Fibroblast of gingiva (primary cell): ENCODE measurements at places on chromosomes 12 and 14.
A peak's percentile ranks its signal among the peaks of the same experiment; 100 is the strongest.

- DNase-seq, result no peak
Observed at GRCh38 chr14:52352061-52352491, 38.0 kb downstream of the PTGER2 start.

GRCh38 chr14:61147381-61147821 is 133.7 kb downstream of the TMEM30B start:
- peak; percentile 62 for DNase-seq

- DNase-seq, result no peak
Observed at GRCh38 chr14:74555476-74556050, 56.5 kb downstream of the LTBP2 start.

GRCh38 chr14:30362369-30363218 is 196.4 kb upstream of the G2E3 start:
- no peak for DNase-seq

- peak; percentile 19 for DNase-seq
Observed at GRCh38 chr12:71312768-71313403, 126.7 kb upstream of the LGR5 start.

DNA sequence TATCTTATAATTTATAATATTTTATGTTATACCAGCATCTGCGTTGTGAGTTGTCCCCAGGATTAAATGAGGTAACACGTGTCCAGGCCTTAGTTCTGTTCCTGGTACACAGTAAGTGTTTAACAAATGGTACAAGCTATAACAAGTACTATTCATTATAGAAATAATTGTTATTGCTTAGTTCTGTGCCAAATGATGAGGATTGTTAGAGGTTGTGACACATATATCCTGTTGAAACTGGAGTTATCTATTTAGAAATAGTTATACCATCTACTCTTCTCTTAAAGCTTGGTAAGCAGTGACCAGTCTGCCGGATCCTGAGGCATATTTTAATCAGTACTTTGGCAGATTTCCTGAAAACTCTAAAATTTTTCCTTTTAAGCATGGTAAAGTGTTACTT is 1066.5 kb downstream of the TMTC2 start:
- DNase-seq, result no peak

GRCh38 chr12:61138415-61138759 is 1121.8 kb upstream of the USP15 start:
- no peak for DNase-seq

- peak; percentile 50 for DNase-seq
Observed at GRCh38 chr14:74616507-74616906, 4.5 kb upstream of the LTBP2 start.

- no peak for DNase-seq
Observed at GRCh38 chr14:32259368-32260013, 56.4 kb upstream of the RNU6-8 start.

GRCh38 chr12:113082486-113083148 is 26.1 kb downstream of the DTX1 start:
- no peak for DNase-seq

DNA sequence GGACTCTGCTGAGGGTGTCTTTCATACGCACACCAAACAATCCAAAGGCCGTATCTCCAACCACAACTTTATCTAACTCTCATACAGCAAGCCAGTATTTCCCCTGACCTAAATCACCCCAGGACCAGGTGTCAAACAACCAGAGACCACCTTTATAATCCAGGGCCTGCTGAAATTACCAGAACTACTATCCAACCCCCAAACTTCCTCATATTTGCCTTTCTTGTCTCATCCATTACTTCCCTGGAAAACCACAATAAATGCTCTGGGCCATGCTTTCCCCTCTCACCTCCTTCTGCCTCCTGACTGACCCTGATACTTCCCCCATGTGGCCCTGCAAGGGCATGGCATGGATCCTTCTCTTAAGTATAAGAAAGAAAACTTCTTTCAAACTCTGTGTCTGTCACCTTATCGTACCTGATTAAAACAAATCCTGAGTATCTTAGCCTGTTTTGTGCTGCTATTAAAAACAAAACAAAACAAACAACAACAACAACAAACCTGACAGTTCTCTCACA is 44.7 kb upstream of the CRACR2A start:
- DNase-seq, result no peak

- no peak for DNase-seq
Observed at GRCh38 chr12:71223139-71223538, 65.3 kb upstream of the TSPAN8 start.

GRCh38 chr12:13071305-13072280 is 27.4 kb downstream of the FAM234B start:
- no peak for DNase-seq

- peak; percentile 92 for DNase-seq
Observed at GRCh38 chr12:94305130-94305957, 154.3 kb downstream of the CEP83 start.

GRCh38 chr12:104057771-104058197 is 6.5 kb upstream of the HCFC2 start:
- no peak for DNase-seq

GRCh38 chr12:129657179-129657578 is 246.6 kb downstream of the TMEM132D start:
- no peak for DNase-seq

GRCh38 chr12:113461666-113462065 is 10.0 kb downstream of the LHX5 start:
- no peak for DNase-seq

GRCh38 chr12:58895053-58895452 is 25.3 kb downstream of the LRIG3 start:
- no peak for DNase-seq

DNA sequence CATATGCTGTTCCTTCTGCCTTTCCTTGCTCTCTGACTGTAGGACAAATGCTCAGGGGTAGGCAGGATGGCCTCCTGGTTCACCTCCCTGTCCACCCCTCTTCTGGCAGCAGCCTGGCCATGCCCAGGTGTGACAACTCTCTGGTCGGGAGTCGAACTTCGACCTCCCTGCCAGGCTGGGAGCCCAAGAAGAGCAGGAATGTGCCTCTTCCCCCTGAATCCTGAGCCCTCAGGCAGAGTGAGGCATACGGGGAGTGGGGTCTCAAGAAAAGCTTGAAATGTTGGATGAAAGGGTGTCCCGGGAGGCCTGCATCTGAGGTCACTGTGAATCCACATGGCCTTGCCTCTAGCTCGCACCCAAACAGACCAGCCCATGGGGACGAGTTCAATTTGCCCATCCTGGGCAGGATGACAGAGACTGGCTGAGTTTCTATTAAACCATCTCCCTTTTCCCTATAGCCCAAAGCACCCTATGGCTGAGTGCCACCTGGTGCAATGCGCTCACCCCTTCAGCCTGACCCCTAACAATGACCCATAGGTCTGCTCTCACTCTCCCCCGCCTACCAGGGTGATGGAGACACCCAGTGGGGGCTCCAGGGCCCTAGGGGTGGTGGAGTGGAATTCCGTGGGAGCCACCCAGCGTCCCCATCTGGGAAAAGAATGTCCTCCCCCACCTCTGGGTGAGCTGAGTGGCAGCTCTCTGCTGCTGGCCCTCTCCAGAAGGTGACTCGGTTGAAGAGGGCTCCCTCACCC is 52.9 kb upstream of the DIO3 start:
- no peak for DNase-seq

- no peak for DNase-seq
Observed at GRCh38 chr14:60287452-60287851, 38.4 kb downstream of the PPM1A start.

DNA sequence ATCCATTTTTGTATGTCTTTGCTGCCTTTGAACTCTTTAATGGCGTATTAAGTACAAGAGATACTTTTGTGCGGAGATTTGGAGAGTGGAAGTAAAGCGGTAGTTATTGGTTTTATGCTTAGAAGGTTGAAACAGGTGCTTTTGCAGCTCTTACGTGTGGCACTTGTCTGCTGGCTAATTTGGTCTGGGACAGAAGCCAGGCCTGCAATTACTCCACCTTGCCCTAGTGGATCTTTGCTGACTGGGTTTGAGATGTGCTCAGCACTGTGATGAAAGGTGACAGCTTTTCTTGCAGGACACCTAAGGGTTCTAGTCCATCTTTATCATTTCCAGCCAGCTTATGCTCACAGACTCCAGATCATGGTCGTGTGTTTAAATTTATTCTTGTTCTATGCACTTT is 252.5 kb downstream of the RPL10L start:
- no peak for DNase-seq

- no peak for DNase-seq
Observed at GRCh38 chr12:100395811-100396210, 38.9 kb downstream of the SLC17A8 start.

GRCh38 chr12:4039931-4040330 is 166.7 kb upstream of the PARP11 start:
- DNase-seq, result no peak

DNA sequence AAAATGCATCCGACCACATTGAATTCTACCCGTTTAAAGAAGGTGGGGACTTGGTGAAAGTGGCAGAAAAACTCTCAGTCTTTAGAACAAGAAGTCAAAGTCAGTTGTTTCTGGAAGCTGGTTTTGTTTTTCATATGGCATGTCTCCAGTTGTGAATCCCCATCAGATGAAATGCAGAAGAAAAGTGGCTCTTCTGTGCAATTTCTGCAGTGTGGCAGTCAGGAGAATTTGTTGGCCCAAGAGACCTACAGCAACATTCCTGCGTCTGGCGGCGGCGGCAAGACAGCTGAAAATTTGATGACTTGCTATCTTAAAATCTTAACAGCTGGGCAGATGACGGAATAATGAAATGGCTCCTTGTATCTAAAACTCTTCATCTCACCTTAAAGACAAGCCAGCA is 201.5 kb downstream of the FOXN3 start:
- DNase-seq, result peak; percentile 34

GRCh38 chr14:38038986-38039385 is 168.7 kb upstream of the SSTR1 start:
- no peak for DNase-seq

DNA sequence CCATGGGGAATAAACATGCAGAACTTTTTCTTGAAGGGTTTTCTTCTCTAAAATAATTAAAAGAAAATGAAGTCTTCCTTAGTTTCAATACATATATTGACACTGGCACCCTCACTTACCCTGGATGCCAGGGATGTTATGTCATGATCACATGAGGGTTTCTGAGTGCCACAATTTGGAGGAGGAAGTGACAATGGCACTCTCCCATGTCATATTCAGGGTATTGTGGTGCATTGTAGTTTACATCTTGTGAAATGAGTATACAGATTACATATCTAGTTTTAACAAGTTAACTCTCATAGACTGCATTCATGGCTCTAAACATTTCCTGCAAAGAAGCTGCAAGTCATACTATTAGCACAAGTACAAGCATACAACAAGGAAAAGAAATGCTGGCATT is 37.7 kb downstream of the CCDC177 start:
- no peak for DNase-seq

DNA sequence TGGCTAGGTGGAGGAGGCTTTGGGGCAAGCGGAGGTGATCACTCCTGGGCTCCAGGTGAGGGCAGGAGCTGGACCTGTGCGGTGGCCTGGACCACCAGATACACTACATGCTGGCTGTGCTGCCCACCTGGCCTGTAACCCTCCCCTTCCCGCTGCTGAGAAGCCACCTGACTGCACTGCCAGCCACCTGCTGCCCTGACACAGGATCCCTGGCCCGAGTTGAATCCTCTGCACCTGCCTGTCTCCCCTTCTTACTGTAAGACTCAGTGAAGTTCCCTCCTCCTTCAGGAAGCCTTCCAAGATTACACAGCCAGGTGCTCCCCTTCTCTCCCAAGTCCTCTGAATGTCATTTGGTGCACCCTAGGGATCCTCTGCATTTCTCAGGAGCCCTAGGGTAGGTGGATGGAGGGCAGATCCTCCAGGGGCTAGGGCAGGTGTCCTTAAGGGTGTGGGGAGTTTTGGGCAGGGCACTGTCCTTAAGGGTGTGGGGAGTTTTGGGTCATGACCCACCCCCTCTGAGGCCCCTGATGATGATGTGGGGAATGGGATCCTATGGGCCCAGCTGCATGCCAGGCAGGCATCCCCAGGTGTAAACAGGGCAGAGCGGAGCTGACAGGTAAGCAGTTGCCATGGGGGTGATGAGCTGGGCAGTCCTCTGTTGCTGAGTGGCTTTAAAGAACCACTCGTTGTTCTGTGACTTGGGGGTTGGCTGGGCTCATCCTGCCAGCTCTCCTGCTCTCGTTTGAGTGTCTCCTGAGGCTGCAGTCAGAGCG is 6.7 kb upstream of the MTA1 start:
- DNase-seq, result no peak

- DNase-seq, result no peak
Observed at GRCh38 chr12:18320976-18321375, 59.7 kb downstream of the PIK3C2G start.

- no peak for DNase-seq
Observed at GRCh38 chr14:22338917-22339715, 249.9 kb downstream of the DAD1 start.

DNA sequence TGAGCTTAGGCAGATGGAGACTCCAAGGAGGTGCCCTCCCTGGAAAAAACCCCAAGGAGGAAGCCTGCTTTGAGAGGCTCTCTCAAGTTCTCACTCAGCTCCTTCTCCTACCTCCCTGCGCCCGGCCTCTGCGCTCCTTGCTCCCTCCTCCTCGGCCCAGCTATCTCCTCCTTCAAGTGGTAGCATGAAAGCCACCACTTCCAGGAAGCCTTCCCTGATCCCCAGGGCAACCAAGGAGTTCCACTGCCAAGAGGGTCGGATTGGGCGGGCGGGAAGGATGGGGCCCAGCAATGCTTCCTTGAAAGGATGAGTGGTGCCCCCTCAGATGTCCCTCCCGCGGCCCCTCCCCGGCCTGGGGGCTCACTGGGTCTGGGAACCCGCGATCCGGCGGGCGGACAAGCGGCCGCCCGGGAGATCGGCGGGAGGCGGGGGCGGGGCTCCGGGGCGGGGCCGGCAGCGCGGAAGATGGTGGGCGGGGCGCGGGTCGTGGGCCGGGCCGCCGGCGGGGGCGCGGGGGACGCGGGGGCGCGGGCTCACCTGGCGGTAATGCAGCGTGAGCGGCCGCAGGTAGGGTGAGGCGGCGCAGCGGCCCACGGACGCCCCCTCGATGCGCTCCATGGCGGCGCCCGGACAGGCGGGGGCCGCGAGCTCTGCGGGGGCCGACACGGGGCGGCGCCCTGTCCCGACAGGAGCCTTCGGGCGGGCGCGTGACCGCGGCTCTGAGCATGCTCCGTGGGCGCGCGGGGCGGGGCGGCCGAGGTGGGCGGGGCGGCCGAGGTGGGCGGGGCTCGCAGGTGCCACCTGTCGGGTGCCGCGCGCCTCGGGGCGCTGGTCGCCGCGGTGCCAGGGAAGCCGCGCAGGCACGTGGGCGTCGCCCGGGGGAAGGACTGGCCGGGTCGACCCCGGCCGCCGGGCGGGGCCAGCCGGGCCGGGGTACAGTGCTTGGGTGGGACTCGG is at the start of gene NUDT14:
TSS of gene NUDT14 (minus strand) at position 721 of the 957 bp plus-strand sequence. CDS start at position 618, 103 bp downstream.
- DNase-seq, result peak; percentile 16

DNA sequence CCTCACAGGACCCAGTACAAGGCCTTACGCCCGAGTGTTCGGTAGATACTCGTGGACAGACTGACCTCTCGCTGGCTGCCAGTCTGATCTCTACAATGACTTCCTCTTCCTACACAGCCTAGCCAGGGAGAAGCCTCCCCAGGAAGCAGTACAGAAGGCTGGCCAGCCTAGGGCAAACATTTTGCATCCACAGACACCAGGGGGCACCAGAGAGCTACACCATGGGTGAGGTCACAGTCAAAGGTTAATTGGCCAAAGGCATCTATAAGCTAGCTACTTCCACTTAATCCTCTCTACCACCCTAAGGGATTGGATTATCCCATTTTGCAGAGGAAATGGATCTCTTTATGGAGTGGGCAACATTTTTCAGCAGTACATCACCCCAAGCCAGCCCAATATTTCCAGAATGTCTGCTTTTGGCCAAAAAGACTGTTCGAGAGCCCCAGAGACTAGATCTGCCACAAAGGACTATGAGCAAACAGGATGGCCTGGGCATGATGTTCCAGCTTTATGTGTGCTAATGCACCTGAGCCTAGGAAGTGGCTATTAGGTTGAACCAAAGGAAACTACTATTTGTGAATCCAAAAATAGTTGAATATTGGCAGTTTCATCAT is 14.6 kb upstream of the PNMA1 start:
- DNase-seq, result peak; percentile 63
